ENCODE measurements at places on chromosomes 7 and 10.
A peak's percentile ranks its signal among the peaks of the same experiment; 100 is the strongest.

DNA sequence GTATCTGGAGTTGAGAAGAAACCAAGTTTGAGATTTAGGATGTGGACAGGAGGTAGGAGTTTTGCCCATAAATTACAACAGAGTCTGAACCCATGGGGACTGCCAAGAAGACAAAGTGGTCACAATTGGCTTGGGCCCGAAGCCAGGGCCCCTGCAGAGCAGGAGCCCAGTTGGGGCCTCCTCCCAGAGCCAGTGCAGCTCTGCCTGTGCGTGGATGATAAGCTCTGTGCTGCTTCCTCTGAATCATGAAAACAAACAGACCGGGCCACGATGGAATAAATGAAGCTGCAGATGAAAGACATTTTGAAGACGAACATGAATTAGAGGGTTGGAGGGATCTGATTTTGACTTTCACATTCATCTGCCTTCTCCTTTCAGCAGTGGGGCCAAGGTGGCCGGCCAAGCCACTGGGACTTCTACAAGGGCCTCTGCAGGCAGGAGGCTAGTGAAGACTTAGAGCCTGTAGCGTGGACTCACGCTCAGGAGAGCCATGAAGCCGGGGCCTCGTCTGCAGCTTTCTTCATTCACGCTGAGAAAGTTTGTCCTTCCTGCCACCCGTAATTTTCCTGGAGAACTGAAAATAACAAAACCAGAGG is 156.8 kb upstream of the LYZL1 start:
- no peak for DNase-seq

GRCh38 chr10:30366351-30366750 is 17.3 kb upstream of the MTPAP start:
- DNase-seq, result no peak

- no peak for DNase-seq
Observed at GRCh38 chr7:139845443-139845805, 16.4 kb downstream of the TBXAS1 start.

GRCh38 chr10:104707602-104708459 is 66.7 kb downstream of the SORCS3 start:
- DNase-seq, result no peak

DNA sequence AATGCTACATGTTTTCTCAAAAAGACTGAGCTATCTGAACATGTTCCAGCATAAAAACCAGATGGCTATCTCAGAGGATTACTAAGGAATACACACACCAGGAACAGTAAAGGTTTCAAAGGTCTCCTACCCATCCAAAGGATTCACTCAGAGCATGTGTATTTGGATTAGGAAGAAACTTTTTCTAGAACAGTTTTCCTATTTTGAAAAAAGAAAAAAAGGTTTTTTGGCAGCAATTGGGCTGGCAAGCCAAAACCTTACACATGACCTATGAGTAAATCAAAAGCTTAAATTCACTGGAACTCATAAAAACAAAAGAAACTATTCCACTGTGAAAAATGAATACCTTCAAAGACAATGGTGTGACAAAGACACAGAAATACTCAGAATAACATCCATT is 9.6 kb downstream of the TPK1 start:
- DNase-seq, result no peak

DNA sequence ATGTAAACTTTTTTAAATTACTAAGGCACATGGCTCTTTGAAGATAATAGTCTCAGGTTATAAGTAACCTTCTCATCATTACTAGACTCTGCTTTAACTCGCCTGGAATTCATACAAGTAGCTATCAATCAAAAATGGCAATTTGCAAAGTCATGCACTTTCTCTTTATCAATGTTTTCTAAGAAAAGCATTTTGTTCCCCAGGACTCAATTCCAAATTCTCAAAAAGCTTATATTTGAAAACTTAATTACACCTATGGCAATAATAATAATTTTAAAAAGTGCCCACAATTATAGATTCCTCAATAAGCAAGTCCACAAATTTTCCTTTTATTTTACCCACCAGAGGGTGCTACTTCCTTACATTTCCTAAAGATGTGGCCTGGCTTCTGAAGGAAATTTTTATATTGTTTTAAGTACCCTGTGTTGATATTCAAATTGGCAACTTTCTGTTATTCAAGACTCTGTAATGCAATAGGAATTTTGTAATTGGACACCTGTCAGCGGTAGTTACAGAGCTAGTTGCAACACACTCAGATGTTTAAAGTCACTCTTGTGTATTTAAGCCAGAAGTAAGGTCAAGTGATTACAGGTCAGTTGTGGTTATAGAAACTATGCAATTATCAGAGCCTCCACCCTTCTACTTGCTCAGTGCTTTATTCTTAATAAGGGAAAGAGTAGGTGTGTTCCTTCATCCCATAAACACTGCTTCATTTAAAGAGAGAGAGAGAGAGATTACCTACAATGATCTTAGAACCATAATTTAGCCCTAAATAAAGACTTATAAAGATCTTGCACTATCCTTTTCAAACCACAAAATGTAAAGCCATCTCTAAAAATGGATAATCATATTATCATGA is 47.1 kb upstream of the HYAL4 start:
- peak; percentile 28 for DNase-seq
